Stimulated activated CD8-positive, alpha-beta memory T cell treated with anti-CD3 and anti-CD28 coated beads, Interleukin-4, amount 100 ng/mL, for 1 hour (primary cell): ENCODE measurements at places on chromosomes 7 and 10.
A peak's percentile ranks its signal among the peaks of the same experiment; 100 is the strongest.

- DNase-seq: no peak
Observed at GRCh38 chr7:141027043-141027442, 12.3 kb upstream of the MRPS33 start.

- DNase-seq: no peak
Observed at GRCh38 chr7:141648276-141649114, 53.5 kb downstream of the DENND11 start.

GRCh38 chr10:121244818-121245217 is 353.4 kb downstream of the FGFR2 start:
- no peak for DNase-seq

DNA sequence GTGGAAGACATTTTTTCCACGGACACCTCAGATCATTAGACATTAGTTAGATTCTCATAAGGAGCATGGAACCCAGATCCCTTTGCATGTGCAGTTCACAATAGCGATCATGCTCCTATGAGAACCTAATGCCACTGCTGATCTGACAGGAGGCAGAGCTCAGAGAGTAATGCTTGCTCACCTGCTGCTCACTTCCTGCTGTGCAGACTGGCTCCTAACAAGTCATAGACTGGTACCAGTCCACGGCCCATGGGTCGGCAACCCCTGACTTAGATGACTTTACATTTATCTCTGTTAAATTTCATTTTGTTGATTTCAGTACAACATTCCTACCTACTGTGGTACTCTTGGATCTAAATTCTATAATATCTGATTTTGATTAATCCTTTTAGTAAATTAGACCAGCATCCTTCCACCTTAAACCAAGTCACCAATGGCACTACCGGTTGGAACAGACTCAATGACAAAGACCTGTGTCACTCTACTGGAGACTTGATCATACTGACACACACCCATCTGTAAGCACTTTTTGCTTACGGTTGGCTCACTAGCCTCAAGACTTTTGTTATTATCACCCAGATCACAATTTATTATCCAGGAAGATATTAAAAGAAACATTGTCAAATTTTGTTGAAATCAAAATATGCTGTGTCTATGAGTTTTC is 8.0 kb upstream of the CCDC71L start:
- no peak for DNase-seq

DNA sequence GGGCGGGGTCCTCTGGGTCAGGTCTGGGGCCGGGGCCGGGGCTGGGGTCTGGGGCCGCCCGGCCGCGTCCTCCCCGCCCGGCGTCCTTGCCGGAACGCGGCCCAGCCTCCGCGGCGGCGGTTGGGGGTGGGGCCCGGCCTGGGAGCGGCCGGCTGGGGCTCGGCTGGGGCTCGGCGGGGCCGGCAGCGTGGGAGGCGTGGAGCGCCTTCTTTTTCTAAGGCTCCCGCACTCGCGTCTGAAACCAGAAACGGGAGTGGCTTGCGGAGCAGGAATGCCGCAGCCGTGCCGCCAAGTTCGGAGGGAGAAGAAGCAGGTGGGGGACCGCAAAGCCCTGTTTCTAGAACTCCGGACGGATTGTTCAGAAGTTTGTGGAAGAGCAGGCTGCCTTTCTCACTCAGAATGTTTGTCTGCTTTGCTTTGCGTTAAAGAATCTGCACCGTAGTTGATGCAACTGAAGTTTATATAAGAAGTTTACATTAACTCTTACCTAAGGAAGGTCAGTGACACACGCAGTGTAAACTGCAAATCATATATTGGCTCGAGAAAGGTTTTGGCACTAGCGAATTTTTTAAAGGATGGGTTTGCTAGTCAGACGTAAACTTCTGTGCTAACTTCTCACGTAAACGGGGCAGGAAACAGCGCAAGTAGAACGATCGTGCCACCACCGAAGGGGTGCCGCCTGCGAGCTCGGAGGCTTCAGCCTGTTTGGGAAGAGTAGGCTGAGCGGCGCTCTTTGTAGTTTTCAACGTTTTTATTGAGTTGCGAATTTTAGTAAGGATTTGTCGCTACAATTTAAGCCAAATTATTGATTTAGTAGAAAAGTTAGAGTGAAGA is 729 bp downstream of the DNAJB6 start:
- peak; percentile 25 for DNase-seq

GRCh38 chr7:91892099-91892705 is 11.7 kb upstream of the MTERF1 start:
- DNase-seq: no peak

DNA sequence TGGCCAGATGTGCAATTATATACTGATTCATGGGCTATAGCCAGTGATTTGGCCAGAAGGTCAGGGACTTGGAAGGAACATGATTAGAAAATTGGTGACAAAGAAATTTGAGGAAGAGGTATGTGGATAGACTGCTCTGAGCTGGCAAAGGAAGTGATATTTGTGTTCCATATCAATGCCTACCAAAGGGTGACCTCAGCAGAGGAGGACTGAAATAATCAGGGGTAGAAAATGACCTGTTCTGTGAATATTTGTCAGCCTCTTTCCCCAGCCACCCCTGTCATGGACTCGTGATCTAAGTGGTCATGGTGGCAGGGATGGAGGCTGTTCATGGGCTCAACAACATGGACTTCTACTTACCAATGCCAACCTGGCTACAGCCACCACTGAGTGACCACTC is 47.0 kb downstream of the PTPRE start:
- DNase-seq: no peak

DNA sequence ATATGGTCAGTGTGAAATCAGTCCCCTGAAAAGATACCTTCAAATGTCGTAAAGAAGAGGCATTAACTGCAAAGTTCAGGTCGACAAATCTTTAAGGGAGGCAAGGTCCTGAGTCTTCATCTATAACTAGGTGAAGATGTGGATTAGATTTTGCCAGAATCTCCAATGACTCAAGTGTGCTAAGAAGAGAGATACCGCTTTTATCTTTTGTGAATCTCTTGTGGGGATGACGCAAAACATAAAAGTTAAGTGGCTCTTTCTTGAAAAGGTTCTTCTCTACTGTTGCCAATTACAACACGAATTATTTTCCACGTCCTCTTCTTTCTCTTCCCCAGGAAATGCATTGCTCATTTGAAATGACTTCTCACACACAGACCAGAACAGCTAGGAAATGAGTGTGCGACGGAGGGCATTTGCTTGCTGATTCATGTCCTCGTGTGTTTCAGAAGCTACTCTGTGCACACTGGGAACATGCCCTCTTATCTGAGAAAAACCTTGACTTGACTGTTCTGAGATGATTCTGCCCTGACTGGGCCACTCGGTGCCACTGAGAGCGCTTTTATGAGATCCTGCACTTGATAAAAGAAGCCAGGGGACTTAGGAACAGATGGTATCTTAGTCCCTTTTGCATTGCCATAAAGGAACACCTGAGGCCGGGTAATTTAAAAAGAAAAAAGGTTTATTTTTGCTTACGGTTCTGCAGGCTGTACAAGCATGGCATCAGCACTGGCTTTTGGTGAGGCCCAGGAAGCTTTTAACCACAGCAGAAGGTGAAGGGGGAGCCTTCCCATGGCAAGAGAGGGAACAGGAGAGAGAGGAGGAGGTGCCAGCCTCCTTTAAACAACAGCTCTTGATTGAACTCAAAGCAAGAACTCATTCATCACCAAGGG is 169.5 kb upstream of the PFKP start:
- DNase-seq: no peak

DNA sequence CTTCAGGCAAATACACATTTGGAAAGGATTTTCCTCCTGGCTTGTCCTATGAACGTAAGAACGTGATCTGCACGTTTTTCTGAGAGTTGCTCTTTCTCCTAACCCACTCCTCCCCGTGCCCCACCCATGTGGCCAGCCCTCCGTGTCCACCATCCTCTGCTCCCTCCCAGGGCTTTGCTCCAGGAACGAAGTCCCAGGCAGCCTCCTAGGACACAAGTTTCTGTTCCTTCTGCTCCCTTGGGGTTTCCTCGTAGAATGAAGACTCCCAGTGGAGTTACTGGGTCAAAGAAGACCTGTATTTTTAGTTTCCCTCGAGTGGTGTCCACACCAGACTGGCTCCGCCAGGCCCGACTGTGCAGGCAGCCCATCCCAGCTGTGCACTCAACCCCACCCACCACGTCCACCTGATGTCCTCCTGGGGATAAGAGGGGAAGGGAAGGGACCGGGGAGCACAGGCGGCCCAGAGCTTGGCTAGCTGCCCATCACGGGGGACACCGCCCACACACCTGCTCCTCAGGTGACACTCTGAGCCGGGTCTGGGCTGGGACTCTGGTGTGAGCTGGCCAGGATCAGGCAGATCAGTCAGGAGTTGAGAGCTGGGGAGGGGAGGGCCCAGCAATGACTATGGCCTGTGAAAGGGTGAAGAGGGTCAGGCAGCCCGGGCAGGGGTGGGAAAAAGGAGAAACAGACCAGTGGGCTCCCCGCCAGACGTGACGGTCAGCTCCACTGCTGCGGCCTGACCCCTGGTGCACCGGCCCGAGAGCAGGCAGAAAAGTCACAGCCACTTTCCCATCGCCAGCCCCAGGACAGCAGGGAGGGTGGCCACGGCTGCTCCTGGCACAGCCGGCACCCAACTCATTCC is 54.3 kb upstream of the PPP2R2D start:
- no peak for DNase-seq

GRCh38 chr10:67837541-67838314 is at the start of gene DNAJC12:
DNAJC12 (minus strand) TSS chr10:67838188; CDS start chr10:67838011, 177 bp downstream.
- no peak for DNase-seq

GRCh38 chr10:47414227-47414592 is 30.1 kb upstream of the ZNF488 start:
- DNase-seq: no peak

- no peak for DNase-seq
Observed at GRCh38 chr7:151427705-151428377, 12.1 kb downstream of the CRYGN start.

DNA sequence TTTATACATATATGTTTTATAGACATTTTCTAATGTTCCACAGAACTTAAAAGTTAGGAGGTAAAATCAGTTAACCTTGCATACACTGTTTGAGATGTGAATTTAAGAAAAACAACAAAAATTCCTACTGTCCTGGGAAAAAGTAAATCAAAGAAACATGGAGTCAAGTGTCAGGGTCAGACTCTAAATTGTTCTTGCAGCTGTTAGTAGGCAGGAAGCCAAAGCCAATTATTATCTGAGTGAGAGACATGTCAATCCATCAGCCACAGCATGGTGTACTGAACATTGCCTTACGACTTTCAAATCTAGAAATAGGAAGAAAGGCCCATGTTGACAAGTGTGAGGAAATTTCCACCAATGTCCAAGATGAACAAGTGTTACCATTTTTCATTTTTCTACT is 461.2 kb upstream of the MBL2 start:
- no peak for DNase-seq

GRCh38 chr7:108614896-108615295 is 45.2 kb downstream of the DNAJB9 start:
- DNase-seq: no peak

- DNase-seq: no peak
Observed at GRCh38 chr7:47239034-47239433, 342.9 kb downstream of the TNS3 start.

GRCh38 chr7:38066391-38066790 is 111.7 kb upstream of the STARD3NL start:
- no peak for DNase-seq

- DNase-seq: no peak
Observed at GRCh38 chr10:61779950-61780659, 117.4 kb downstream of the CABCOCO1 start.

GRCh38 chr10:131660427-131660826 is 240.4 kb upstream of the PPP2R2D start:
- no peak for DNase-seq

DNA sequence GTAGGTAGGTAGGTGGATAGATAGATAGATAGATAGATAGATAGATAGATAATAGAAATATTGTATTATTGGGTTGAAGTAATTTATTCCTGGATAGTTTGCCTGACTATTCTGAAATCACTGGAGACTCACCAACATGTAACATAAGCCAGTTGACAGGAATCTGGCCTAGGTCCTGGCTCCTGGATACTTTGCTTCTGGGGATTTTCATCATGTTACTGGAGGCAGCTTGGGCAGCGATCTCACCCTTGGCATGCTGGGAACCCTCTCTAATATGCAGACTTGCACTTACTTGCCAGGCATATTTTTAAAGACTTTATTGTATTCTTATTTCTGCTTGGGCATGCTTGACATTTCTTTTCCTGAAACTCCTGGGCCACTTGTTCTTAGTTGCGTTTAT is 709.1 kb upstream of the FZD8 start:
- DNase-seq: no peak

- no peak for DNase-seq
Observed at GRCh38 chr7:8442814-8443304, 9.4 kb downstream of the NXPH1 start.

DNA sequence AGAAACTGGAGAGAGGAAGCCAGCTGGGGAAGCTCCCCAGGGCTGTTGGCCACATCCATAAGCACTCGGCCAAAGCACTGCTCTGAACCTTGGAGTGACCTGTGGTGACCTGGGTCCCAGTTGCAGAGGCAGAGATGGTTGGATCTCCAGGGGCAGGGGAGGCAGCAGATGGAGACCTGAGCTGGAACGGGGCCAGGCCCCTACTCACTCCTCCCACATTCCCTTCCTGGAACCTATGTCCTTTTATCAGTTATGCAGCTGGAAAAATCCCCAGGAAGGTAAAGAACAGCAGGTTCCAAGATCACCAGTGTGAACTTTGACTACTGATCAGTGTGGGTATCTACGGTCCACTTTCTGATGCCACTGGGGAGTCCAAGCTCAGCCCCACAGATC is 9.6 kb upstream of the PNLIPRP2 start:
- no peak for DNase-seq
